WERI-Rb-1 (cell line): ENCODE measurements at places on chromosomes 7 and 10.

GRCh38 chr7:27686315-27686714 is 23.6 kb upstream of the HIBADH start:
- no peak for DNase-seq

DNA sequence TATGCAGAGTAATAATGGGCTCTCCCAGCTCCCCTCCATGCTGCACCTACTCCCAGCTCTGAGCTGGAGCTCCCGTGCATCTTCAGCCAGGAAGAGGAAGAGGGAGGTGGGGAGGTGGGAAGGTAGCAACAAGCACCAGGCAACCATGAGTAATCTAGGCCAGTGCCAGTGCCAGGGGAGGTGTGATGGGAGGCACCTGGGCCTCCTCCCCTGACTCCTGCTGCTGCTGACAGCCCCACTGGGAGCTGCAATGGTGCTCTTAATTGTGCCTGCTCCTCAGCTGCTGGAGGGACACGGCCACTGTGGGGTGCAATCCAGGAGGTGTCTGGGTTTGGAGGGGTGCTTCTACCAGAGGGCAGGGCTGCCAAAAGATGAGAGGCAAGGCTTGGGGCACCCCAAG is 243.0 kb downstream of the PLXNA4 start:
- DNase-seq, result no peak

DNA sequence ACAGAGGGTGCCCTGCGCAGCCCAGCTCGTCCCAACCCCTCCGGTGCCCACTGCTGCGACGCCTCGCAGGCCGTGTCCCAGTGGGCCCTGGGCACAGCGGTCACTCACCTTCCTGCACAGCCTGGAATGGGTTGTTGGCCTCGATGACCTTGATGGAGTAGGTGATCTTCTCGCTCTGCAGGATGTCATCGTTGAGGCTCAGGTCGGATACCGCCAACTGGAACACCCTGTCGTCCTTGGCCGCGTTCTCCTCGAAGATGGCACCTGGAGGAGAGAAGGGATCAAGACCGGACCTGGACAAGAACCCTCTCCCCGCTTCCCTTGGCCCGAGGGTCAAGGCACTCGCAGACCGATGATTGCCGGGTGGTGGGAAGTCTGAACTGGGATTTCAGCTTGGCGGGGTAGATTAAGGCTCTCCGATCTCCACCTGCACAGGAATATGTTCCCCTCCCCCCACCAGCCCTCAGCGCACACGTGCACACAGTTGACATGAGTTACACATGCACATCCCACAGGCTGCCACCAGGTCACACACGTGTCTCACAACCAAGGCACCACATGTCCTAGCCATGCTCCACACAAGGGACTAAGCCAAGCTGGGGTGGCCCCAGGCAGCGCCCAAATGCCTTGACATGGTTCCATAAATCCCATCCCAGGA is 2.6 kb downstream of the GRID1 start:
- DNase-seq, result peak; percentile 42

GRCh38 chr7:1920266-1920681 is 250.2 kb downstream of the ELFN1 start:
- no peak for DNase-seq

GRCh38 chr7:45720989-45721388 is 146.8 kb downstream of the ADCY1 start:
- no peak for DNase-seq

DNA sequence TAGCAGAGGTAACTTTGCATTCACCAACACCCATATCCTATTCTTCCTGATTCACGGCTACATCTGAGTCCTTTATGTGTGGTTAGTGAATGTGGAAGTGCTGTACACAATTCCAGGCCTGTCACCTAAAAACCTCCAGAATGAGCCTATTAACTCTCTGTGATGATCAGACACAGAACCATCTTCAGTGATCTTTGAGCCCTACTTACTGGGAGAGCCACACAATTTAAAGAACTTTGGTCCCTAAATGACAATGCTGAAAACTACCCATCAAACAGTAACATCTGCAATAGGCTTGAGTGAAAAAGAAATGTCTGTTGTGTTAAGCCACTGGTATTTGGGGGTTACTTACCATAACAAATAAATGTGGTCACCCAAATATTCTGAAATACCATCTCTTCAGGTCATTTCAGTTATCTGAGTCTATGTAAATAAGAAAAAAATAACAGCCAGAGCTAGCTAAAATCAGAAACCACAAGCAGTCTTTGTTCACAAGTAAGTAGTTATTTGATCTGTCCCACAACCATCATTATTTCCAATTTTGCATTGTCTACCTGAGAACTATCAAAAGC is 145.7 kb downstream of the HGF start:
- no peak for DNase-seq

GRCh38 chr7:107208024-107208521 is 39.3 kb downstream of the HBP1 start:
- DNase-seq, result no peak

GRCh38 chr10:74988054-74988775 is 123.2 kb upstream of the SAMD8 start:
- no peak for DNase-seq

DNA sequence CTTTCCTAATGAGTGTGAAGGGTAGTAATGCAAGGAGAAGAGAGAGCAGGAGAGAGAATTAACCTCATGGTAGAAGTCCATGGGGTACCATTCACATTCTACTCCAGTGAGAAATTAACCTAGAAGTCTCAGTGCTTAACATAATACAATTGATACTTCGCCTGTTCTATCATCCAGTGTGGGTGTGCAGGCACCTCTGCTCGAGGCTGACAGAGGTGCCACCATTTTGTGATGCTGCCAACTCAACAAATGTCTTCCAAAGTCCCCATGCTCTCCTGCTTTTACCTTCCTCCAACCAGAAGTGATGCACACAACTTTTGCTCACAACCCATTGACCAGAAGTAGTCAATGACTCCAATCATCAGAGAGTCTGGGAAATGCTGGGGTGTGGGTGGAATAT is 118.3 kb upstream of the LAMB4 start:
- DNase-seq, result no peak

DNA sequence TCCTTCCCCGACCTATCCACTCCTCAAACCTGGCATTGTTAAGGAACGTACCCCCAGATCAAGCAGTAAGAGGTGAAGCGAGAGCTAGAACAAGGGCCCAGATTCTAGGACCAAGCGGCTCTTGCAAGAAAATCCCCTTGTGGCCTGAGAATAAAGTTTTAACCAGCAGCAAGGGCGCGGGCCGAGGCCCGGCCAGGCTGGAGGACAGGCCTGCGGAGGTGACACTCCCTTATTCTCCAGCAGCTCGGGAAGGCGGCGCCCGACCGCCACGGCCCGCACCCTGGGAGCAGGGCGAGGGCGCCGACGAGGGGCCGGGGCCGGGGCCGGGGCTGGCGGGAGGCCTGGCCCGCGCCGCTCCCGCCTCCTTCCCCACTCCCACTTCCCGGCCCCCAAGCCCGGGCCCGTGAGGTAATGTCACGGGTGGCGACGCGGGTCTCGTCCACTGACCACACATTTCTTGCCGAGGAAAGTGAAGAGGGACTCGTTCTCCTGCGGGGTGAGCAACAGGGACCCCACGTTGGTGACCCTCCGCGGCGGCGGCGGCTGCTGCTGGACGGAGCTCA is 551 bp downstream of the WASL start:
- peak; percentile 34 for DNase-seq

DNA sequence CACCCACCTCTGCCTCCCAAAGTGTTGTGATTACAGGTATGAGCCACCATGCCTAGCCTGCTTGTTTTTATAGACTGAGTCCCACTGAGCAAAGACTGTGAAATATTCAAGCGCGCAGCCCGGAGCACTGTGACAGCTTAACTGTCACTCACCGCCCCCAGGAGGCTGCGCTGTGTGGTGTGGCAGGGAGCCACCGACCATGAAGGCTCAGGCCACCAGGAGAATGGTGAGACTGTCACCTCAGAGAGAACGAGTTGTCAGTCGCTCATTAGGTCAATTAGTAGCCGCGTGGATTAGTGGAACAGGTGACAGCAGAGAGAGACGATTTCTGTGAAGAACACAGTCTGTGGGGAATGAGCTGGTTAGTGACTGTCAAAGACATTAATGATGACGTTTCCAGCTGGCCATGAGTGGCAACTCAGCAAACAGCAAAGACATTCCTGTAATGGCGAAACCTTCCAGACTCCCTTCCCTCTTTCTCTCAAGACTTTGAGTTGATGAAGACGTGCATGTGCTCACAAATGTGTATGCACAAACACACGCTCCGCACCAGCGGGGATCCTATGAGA is 64.5 kb downstream of the CYCS start:
- no peak for DNase-seq
